Left renal cortex interstitium (tissue), 4 donors: ENCODE measurements at places on chromosomes 5 and 9.
A peak's percentile ranks its signal among the peaks of the same experiment; 100 is the strongest.

DNA sequence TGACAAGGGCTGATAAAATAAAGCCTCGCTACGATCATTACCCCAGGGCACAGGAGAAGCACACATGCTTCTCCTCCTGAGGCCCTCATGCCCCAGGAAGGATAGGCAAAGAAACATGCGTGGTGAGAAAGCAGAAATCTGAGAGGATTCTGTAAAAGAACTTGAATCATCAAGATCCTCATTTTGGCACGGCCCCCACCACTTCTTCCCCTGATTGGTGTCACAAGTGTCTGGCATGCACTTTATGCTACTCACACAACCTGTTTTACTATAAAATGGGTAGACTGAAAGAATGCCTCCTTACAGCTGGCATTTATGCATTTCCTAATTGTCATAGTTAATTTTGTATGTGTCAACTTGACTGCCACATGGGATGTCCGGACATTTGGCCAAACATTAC is 32.1 kb downstream of the PCA3 start:
- no peak for DNase-seq

DNA sequence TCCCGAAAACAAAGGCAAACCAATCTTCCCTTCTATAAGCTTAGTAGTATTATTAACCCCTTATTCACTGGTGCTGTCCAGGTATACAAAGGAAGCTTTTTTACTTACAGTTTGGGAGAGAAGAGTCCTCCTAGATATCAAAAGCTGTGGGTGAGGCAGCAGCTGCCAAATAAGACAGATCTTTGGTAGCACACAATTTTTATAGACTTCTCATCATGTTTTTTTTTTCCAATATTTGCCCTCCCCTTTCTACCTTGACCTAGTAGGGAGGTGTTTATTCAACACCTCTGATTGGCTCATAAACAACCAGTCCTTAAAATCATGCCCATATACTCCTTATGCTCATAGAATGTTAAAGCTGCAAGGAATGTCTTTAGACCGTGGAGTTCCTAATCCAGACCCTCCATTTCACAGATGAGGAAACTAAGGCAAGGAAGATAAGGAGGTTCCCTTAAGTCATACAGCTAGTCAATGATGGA is at the start of gene ALDOB:
Gene ALDOB (minus strand): TSS at position 174 of the 479 bp plus-strand sequence. CDS start 4,887 bp downstream, outside the sequence.
- DNase-seq: no peak

DNA sequence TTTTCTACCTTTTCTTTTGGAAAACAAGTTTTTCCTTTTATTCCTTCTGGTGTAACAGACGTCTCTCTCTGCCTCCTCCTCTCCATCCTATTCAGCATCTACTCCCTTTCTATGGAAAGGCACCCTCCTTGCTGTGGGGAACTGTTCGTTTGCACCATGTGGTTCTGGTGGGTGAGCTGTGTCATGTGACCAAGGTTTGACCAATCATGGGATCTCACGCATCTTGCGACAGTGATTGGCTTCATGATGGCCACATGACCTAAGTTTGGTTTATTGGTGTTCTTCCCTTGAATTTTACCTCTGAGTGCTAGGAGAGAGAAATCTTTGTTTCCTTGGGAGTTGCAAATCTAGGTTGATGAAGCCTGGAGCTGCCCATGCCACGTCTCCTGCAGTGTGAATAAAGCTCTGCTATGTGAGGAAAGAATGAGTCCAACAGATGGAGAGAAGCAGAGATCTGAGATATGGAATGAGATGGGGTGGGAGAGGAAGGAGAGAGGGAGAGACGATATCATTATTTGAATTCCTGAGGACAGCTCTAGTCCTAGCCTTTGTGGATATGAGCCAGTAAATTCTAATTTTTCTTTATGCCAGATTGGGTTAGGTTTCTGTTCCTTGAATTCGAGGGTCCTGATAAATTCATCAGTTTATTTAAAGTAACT is 178.8 kb upstream of the IL12B start:
- DNase-seq: no peak

DNA sequence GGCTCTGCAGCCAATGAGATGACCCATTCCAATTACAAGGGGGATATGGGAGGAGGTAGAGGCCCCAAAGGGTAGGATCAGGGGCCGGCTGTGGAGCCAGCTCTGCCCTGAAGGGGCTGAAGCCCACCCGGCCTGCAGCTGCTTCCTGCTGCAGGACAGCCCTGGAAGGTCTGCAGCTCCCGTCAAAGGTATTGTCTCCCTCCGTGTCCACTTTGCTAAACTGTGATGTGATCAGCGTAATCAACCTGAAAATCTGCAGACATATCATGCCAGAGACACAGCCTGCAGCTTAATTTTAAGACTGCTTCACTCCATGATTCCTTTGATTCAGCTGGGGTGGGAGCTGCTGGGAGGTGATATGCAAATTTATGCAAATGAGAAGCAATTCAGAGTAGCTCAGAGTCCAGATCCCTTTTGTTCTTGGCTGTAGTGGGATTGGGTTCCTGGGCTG is 90.7 kb downstream of the GADD45G start:
- DNase-seq: no peak

GRCh38 chr9:117095081-117095480 is 319.8 kb downstream of the ASTN2 start:
- no peak for DNase-seq

GRCh38 chr9:127974001-127974768 is 6.6 kb downstream of the EEIG1 start:
- DNase-seq: no peak

GRCh38 chr9:112750016-112750763 is at the start of gene SNX30:
Gene SNX30 (plus strand): TSS chr9:112750760. CDS start chr9:112751002, 242 bp downstream.
- peak; percentile 81 for DNase-seq
